Activated CD8-positive, alpha-beta memory T cell treated with anti-CD3 and anti-CD28 coated beads for 48 hours (primary cell): ENCODE measurements at places on chromosomes 4 and X.
A peak's percentile ranks its signal among the peaks of the same experiment; 100 is the strongest.

- DNase-seq = no peak
Measured at GRCh38 chr4:153246446-153247115, 42.3 kb downstream of the TRIM2 start.

DNA sequence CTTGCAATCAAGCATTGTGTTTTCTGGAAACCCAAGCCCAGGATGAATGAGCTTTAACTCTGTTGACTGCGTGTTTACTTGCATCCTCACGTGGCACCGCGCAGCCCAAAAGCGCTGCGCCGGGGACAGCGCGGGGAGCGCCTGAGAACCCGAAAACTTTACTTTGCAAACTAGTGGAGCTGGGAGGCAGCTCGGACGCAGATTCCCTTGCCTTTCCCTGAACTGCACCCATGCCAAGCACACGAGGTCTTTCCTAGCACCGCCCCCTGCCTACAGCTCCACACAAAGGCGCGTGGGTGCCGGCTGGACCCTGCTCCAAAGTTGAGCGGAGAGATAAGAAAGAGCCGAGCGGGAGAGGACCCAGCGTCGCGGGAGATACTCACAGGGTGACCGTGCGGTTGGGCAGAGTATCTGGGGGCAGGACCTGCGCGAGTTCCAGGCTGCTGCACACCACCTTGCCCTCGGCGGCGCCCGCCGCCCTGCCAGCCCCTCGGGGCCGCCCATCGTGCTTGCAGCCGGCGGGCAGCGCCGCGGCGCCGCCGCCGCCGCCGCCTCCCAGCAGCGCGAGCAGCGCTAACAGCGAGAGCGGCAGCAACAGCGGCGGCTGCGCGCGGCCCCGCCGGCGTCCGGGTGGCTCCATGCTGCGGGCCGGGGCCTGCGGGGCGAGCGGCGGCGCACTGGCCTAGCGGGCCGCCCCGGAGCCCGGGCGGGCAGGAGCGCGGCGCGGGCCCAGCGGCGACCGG, 550 bp downstream of the ADGRA3 start:
- DNase-seq = peak; percentile 7

DNA sequence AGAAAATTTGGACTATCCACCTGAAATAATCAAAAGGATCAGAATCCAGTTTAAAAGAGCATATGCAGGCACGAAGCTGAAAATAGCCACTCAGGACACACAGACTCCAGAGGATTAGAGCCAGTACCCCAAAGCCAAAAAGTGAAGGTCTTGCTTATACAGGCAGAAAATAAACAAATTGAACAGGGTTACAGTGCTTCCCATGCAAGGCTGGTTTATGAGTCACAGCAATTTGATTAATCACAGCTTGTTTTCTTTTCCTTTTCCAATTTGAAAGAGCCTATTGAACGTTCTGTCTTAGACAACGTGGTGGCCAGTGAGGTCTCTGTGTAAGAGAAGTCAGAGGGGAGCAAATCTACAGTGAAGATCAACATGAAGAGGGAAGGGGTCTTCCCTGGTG, 10.2 kb downstream of the HGFAC start:
- DNase-seq = no peak

- no peak for DNase-seq
Measured at GRCh38 chr4:60296386-60296785, 903.7 kb upstream of the ADGRL3 start.

DNA sequence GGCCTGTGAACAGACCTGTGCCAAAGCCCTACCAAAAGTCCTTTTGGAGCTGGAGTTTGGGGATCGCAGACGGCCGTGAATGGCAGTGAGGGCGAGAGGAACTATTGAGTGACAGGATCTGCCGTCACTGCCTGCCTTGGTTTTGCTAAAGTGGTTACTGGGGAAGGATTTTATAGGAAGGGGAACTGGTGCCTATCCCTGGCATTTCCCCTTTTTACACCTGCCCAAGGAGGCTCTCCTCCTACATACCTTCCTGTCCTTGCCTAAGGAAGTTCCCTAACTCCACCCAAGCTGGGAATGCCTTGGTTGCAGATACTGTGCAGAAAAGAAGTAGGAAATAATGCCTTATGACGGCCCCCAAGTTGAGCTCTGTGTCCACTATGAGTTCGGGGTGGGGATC, 14.5 kb downstream of the LONRF3 start:
- no peak for DNase-seq

GRCh38 chr4:156686120-156686519, 285.5 kb downstream of the PDGFC start:
- no peak for DNase-seq

- DNase-seq = no peak
Measured at GRCh38 chr4:112085156-112086035, 59.9 kb upstream of the FAM241A start.

DNA sequence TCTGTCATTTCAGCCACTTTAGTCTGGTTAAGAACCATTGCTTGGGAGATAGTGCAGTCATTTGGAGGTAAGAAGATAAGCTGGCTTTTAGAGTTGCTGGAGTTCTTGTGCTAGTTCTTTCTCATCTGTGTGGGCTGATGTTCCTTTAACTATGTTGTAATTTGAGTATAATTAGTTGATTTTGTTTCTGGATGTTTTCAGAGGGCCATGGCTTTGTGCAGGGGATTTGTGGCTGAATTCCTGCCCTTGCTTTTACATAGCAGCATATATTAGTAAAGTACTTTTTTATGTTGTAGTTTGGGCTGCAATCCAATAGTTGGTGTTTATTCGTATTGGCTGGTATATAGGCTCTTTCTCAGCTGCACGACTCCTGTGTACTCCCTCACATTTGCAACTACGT, 339.6 kb downstream of the ANKRD50 start:
- DNase-seq = no peak

- no peak for DNase-seq
Measured at GRCh38 chr4:125433453-125433852, 118.7 kb downstream of the FAT4 start.

GRCh38 chr4:63348735-63349673, 1060.2 kb downstream of the TECRL start:
- DNase-seq = no peak

DNA sequence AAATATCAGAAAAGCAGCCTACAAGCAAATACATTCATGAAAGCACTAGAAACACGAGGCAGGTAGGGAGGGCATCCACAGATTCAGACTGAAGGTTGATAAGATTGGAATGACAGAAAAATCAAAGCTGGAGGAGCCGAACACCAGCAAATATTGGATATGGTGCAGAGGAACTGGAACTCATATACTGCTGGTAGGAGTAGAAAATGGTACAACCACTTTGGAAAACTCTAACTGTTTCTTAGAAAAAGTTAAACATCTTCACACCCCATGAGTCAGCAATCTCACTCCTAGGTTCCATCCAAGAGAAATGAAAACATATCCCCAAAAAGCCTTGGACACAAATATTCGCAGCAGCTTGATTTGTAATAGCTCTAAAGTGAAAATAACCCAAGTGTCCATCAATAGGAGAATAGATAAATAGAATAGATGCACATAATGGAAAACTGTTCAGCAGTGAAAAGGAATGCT, 27.1 kb downstream of the CD99L2 start:
- no peak for DNase-seq

DNA sequence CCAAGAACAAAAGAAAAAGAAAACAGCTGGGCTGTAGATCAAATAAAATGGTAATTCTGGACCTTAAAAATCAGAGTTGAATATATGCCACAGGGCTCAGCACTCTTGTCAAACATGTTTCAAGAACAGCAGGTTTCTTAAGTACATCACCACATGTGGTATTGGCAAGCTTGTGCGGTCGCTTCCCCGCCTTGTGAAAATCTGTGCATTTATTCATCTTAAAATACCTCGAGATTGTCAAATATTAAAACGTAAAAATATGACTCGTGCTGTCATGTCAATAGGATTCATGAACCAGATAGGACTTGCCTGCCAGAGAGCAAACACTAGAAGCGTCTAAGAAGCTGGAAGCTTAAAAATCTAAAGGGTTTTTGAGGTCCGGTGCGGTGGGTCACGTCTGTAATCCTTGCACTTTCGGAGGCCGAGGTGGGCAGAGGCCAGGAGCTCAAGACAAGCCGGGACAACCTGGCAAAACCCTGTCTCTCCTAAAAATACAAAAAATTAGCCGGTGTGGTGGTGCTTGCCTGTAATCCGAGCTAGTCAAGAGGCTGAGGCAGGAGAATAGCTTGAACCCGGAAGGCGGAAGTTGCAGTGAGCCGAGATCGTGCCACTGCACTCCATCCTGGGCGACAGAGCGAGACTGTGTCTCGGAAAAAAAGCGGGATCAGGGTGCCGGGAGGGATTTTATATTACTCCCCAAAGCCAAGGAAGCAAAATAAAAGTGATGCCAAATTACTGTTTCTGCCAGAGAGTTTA, 40.2 kb upstream of the TMEM154 start:
- DNase-seq = no peak

- DNase-seq = no peak
Measured at GRCh38 chrX:70432936-70433847, 10.1 kb downstream of the GDPD2 start.

GRCh38 chr4:112277220-112277619, 8.5 kb downstream of the TIFA start:
- DNase-seq = no peak

DNA sequence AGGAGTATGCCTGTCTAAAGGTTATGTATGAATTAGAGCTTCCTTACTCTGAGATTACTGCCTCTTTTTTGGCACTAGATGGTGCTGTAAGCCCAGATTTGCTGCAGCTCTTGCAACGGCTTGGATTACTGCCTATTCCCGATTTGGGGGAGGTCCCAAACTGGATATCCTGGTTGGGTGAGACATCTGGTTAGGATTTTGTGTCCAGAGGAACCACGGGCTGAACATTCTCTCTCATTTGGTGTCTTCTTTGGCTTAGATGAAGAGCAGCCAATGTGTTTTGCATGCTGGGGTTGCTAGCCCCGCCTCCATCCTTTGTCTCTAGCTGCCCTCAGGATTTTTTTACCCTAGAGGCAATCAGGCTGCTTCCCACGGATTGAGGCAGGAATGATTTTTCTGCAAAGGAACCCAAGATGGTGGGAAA, 31.9 kb downstream of the F8A1 start:
- peak; percentile 9 for DNase-seq

DNA sequence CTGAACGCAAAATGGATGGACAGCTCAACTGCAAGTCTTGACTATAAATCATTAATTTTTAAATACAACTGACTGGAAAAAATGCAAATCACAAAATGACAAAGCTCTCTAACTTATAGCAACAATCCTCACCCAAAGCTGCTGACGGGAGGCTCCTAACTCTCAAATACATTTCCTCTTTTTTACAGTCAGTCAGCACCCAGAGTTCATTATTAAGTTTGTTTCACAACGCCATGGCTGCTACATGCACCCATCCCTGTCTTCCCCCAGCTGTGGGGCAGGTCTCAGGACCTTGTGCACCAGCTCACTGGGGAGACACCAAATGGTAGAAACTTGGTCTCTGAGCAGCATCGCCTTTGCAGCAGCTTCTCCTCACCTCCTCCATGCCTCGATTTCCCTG, 97.6 kb downstream of the SLC34A2 start:
- DNase-seq = no peak

DNA sequence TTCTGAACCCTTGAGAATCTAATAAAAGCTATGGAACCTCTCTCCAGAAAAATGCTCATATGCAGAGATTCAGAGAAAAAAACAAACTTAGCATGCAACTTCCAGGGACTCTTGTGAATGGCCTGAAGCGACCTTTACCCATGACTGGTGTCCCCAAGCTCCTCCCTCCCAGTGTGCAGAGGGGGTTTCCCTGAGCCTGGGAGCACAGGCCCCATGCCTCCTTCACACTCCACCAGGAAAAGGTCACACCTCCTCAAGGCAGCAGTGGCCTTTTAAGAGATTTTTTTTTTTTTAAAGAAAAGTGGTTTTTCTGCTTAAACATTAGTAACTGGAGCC, 13.3 kb upstream of the UBA6 start:
- no peak for DNase-seq

- no peak for DNase-seq
Measured at GRCh38 chr4:107666134-107666533, 53.9 kb downstream of the PAPSS1 start.

- DNase-seq = no peak
Measured at GRCh38 chr4:56038487-56039162, 89.9 kb downstream of the CEP135 start.

DNA sequence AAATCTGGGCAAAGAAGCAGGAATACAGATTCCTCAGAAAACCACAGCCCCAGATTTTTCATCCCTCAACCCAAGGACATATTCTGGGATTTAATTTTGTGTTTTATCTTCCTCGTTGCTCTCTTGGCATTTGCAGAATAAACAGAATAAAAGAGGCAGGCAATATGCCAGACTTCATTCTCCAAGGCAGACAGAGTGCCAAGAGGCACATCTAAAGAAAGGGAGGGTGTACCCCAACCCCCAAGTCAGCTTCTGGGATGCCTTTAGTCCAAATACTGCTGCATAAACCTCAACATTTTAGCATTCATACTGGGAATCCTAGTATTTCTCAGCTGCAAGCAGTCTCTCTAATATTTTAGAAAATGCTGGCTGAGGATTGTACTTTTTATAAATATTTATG, 629.2 kb downstream of the KLHL13 start:
- DNase-seq = no peak

- DNase-seq = no peak
Measured at GRCh38 chr4:10690185-10690907, 5.8 kb upstream of the CLNK start.

DNA sequence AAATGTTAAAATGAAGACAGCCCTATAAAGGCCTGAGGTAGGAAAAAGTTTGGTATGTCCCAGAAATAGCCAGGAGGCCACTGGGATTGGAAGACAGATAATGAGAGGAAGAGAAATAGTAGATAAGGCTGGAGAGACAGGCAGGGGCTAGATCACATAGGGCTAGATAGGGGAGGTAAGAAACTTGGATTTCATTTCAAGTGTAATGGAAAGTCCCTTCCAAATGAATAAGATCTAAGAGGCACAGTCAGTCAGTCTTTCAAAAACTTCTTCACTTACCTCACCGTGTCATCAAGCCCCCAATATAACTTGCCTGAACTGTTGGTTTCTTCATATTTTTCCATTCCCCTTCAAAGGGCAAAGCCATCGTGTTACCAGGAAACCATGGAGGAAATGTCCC, 121.8 kb downstream of the SPCS3 start:
- DNase-seq = no peak

GRCh38 chrX:1425381-1425780, 27.3 kb downstream of the ASMTL start:
- no peak for DNase-seq
